ENCODE measurements at places on chromosomes 7 and 10. TPM values are rescaled to one million over a fixed set of nuclear protein-coding genes. Genes with fewer than 3 reads are reported as not detected.

Gene ATRNL1
- not detected for total RNA-seq

GRCh38 chr10:3472287-3473051 is 299.9 kb upstream of the PITRM1 start:
- DNase-seq: no peak

Gene ST8SIA6
- 1.5 TPM for total RNA-seq

DNA sequence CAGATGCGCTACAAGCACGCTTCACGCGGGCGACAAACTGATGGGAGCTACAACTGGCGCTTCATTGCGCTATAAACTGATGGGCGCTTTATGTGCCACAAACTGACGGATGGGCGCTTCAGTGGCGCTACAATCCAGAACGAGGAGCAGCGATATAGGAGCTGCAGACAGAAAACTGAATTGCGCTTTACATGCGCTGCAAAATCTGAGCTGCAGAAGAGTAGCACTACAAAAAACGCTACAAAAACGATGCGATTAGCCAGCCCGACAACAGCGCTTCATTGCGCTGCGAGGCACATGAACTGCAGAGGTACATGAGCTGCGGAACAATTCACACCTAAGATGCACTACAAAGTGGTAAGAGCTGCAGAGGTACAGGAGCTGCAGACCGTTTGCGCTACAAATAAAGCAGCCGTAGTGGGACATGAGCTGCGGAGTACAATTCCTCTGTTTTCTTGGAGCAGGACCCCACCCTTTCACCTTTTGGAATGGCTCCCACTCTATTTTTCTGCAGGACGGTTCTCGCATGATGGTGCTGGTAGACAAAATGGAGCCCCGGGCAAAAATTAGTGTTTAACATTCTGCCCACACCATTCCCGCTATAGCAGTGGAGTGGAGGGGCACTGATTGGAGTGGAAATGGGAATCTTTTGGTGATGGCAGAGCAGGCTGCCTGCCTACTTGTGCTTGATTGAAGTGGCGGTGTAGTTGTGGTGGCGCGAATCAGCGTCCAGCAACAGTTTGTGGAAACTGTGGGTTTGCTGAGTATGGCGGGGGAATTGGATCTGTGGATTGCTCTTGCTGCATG is 1.2 kb upstream of the SGCE start:
- no peak for DNase-seq

Gene PLEKHS1
- 0.81 TPM for total RNA-seq

Gene HMX2
- total RNA-seq: not detected

GRCh38 chr10:101122270-101123084 is 8.6 kb upstream of the TLX1 start:
- no peak for DNase-seq

Gene LRRC18
- total RNA-seq: not detected

GRCh38 chr7:28409716-28410627 is 2.3 kb upstream of the CREB5 start:
- DNase-seq: no peak

DNA sequence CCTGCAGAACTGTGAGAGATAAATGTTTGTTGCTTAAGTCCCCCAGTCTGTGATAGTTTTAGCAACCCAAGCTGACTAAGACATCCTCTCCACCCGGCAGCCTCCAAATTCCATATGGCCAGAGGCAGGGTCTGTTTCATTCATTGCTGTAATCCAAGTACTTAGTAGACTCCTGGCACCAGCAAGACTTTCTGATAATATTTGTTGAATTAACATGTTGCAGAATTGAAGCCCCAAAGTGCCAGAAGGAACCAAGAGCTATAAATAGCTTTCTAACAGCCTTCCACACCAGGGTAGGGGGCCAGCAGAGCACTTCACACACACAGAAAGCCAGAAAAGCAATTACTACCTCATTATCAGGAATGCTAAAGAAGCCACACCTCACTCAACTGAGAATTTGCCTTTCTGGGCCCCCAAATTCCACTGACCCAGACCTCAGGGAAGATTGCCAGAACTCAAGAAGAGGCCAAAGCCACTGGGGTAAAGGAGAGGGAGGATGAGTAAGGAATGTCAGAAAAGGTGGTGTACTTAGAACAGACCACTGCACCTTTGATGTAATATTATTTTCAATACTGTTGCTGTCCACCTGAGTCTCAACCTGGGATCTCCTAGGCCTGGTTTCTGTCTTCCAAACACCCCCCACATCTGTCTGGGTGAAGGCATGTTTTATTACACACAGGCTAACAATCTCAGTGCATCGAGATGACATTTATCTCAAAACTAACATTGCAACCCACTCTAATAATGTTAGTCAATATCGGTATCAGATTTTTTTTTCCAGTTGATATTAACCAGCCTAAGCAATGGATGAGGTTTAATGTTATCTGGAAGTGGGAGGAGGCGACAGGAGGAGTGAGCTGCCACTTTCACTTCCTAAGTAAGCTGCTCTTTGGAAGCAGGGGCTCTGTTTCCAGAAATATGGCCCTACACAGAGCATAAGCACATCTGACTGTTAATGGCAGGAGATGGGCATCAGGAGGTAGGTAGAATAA is 5.5 kb downstream of the NOD1 start:
- DNase-seq: no peak

GRCh38 chr10:80171248-80171660 is 34.1 kb downstream of the ANXA11 start:
- DNase-seq: no peak

DNA sequence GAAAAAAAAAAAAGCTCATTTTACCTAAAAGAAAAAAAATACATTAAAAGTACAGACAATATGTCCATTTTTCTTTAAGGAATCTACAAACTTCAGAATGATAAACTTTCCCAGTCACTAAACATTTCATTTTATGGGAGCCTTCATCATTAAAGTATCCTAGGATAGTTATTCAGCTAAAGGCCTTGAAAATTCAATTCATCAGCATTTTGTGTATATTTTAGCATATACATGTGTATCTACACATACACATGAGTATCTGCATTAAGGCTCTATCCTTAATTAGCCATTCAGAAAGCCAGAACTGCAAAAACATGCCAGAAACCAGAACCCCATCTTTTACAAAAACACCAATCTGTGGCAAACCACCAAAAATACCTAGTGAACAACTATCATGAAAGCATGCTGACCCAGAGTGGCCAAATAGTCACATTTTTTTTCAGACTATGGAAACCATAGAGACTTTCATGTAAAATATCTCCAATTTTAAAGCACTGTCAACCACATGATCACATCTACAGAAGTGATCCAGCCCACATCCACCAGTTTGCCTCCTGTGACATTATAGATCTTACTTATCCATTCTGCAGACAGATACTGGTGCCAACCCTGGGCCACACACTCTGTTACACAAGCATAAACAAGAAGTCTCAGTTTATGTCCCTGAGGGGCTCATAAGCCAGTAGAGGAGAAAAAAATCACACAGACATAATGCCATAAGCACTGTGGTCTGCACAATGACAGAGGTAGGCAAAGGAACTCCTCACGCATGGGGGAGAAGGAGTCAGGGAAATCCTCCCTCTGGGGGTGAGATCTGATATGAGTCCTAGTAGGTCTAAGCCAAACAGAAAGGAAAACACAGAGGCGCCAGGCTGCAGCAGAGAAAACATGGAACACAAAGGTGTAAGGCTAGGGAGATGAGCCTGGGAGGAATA is 79.2 kb downstream of the SRPK2 start:
- DNase-seq: no peak

DNA sequence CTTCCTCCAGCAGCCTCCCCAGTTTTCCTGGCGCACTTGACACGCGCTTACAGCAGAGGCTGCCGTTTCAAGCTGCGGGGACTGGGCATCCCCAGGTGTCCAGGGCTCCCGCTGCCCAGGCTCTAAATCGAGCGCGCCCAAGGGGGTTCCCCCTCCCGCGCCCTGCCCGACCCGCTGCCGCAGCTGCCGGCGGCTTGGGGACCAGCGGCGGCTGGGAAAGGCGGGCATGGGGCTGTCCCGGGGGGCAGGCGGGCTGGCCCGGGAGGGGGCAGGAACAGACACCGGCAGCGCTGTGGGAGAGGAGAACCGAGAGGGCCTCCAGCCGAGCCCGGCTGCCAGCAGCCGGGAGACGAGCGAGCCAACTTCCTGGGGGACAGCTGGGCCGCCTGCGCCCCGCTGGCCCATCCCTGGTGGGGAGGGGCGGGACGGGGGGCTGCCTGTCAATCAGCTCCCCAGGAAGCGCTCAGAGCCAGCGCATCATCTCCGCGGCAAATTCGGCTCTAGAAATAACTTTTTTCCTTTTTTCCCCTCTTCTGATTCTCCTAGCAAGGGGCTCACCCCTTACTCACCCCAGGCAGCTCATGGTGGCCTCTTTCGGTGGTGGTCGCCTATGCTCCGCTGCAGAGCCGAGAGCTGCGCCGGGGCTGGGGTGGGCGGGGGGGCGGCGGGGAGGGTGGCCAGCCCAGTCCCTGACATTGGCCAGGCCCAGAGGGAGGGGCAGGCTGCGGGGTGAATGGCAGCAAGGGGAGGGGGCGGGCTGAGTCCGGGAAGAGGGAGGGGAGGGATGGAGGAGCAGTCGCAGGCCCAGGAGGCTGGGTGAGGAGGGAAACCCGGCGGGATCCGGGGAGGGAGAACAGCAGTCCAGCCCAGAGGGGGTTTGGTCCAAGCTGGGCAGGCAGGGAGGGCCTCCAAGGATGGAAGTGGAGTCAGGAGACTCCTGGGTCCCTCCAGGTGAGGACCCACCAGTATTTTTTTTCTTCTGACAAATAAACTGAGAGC is 14.7 kb downstream of the GRID2IP start:
- DNase-seq: no peak

DNA sequence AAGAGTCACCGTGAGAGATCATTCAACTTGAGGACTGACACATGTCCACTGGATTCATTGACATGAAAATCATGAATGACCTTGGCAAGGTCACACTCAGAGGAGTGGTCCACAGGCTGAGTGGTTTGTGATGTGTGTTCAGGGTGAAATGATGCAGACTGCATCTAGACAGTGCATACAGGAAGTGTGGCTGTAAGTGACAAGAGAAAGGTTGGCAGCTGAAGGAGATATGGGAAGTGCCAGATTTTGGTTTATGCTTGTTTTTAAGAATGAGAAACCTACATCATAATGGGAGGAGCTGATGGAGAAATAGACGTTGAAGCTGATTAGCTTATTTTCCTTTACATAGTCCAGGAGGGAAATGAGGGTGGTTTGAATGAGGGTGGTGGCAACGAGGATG is 64.8 kb upstream of the VIPR2 start:
- no peak for DNase-seq

DNA sequence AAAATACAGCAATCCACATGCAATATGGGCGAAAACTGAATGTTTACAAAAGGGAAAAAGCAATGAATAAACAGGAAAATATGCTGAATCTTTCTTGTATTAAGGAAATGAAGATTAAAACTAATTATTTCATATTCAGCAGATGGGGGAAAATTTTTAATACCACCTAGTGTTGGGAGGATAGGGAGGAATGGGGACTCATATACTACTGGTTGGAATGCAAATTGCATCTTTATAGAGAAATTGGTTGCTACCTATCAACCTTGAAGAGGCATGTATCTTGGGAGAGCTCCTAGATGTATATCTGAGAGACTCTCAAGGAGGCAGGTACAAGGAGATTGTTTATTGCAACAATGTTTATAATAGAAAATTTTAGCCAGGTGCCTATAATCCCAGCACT is 101.4 kb downstream of the CREM start:
- DNase-seq: no peak

Gene TWIST1
- total RNA-seq: not detected
